ENCODE measurements at places on chromosomes 4 and X.

DNA sequence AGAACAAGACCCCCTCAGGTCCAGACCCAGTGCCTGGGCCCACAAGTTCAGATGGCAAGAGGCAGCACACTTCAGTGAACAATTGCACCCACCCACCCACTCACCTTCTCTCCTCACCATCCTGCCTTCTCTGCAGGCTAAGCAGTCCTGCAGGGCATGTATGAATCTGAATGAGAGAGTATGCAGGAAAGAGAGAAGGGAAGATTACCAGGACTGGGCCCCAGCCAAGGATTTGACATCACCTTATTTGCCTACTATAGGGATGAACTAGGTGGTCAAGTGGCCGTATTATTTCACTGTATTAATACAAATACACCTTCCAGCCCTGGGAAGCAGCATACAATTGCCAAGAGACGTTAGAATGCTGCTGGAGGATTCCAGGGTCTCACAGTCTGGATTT lies 2.1 kb upstream of the ZNF141 start:
- DNase-seq = no peak

DNA sequence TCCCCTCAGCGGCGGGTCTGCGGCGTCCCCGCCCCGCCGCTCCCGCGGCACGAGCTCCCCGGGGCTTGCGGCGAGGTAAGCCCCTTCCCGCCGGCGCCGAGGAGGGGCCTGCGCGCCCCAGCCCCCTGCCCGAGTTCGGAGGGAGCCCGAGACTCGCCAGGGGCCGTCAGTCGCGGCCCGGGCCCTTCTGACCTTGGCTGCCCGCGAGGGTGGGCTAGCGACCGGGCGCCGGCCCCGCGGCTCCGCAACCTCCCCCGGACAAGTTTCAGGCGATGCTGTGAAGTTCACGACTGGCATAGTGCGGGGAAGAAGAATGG lies 554 bp downstream of the CDKL5 start:
- DNase-seq = no peak

- DNase-seq = no peak
Observed at GRCh38 chrX:20221902-20222301, 44.8 kb downstream of the RPS6KA3 start.

GRCh38 chr4:4457803-4458553 lies 71.1 kb downstream of the NSG1 start:
- DNase-seq = no peak

DNA sequence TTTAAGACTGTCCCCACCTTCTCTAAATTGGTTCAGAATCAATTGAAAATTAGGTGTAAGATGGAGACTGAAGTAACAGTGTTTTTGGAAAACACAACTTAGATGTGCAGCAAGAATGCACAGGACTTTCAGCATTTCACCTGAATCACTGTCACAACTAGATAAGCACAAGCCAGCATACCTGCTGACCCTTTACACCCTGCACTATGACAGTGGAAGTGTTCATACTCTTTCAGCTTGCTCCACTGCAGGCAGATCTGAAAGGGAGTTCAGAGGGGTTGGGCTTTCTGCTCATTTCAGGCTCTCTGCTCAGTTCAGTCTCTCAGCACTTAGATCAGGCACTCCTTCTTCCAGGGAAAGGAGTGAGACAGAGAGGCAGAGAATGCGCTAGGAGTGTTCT lies 22.8 kb downstream of the DCUN1D4 start:
- DNase-seq = no peak

- DNase-seq = no peak
Observed at GRCh38 chr4:130183766-130184165, 1087.8 kb downstream of the C4orf33 start.

DNA sequence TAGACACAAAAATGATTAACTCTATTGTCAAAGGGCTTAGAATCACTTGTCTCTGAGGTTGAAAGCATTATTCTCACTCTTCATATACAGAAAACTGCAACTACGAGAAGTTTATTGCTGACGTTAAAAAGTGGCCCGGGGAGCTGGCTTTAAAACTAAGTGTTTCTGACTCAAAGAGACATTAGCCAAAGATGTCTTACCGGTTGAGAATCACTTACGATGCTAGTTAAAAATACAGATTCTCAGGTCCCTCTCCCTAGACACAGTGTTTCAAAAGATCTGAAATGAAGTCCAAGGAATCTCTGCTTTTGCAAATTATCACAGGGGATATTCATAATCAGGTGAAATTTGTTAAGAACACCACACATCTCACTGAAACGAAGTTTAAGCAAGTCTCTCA lies 1.2 kb downstream of the GNPDA2 start:
- no peak for DNase-seq

DNA sequence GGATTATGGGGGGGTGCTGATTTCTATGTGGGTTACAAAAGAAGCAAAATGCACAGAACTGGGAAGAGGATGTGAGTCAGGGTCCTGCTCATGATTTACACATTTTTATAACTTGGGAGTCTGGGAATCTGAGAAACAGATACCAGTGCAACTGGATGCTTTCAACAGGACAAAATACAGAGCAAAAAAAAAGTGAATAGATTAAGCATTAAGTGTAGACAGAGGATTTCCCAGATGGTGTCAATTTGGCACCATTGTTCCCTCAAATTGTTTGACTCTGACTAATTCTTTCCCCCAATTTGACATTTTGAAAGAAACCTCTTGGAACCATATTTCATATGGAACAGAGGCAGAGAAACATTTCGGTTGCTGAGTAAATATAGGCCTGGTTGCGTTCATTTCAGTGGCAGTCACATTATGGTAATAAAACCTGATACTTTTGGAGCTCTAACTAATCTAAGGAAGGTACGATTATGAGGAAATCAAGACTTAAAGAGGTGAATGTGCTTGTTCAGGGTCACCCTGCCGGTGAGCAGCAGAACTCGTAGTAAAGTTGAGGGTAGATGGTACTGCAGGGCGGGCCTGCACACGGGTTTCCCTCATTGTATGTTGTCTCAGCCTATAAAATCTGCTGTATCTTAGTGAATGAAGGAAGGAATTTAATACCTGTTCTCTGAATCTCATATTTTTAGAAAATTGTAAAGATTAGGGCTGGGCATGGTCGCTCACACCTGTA lies 18.7 kb upstream of the CDKL5 start:
- no peak for DNase-seq

DNA sequence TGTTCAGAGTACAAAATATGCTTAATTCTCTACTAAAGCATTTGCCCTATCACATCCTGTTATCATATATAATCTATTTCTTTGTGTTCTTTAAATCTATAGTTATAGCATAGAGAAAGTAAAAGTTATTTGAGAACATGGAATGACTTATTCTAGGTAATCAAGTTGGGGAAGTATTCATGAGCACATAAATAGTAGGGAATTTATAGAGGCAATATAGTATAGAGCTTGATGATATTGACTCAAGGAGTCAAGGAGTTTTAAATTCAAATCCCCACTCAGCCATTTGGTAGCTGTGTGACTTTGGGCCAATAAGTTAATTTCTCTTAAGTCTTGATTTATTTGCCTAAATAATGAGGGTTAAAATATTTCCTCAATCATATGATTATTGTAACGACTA lies 37.5 kb downstream of the PPP1R2C start:
- no peak for DNase-seq

DNA sequence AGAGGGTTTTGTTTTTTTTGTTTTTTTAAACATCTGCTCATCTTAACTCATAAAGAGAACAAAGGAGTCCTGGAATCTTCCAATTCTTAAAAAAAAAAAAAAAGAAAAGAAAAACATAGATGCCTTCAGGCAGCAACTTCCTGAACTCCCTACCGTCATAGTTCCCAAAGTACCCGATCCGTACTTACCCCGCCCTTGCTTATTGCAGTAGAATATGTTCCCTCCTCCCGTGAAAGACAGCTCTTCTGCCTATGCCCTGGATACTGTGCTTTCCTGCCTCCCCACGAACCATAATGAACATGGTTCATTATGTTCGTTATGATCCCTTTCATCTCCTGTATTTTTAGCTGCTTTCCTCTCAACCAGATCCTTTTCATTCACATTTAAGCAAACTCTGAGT lies 40.3 kb downstream of the KLHL5 start:
- no peak for DNase-seq

- DNase-seq = no peak
Observed at GRCh38 chr4:157978680-157979361, 194.0 kb downstream of the GASK1B start.

DNA sequence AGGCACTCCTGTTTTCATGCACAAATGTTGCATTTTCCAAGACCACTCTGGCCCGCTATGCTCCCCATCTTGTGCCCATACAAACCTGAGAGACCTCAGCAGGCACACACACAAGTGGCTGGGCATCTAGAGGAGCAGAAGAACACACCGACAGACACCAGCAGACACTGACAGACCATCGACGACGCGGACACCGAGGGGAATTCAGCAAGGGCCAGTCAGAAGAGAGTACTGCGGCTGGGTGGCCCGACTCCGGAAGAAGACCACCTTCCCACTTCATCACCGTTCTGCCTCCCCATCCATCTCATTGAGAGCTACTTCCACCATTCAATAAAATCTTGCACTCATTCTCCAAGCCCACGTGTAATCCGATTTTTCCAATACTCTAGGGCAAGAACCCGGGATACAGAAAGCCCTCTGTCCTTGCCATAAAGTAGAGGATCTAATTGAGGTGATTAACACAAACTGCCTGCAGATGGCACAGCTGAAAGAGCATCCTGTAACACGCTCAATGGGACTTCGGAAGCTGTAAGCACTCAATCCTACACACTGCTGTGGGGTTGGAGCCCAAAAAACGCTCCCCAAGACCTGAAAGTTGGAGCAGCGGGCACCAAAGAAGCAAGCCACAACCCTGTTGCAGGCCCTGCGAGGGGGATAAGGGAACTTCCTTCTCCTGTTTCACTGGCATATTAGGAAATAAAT lies 780.9 kb downstream of the ARAP2 start:
- DNase-seq = no peak

GRCh38 chr4:173319696-173320095 lies 14.5 kb downstream of the HMGB2 start:
- DNase-seq = no peak

GRCh38 chr4:170030121-170030520 lies 3.9 kb upstream of the MFAP3L start:
- DNase-seq = no peak
